ENCODE measurements at places on chromosomes 16 and 17. TPM values are rescaled to one million over a fixed set of nuclear protein-coding genes. Genes with fewer than 3 reads are reported as not detected.

Gene RNF222
- not detected for total RNA-seq

Gene MYH13
- total RNA-seq = not detected

Gene BMERB1
- 6.2 TPM for total RNA-seq

Gene KRT23
- total RNA-seq = 1.2 TPM

Gene OR1F1
- not detected for total RNA-seq

DNA sequence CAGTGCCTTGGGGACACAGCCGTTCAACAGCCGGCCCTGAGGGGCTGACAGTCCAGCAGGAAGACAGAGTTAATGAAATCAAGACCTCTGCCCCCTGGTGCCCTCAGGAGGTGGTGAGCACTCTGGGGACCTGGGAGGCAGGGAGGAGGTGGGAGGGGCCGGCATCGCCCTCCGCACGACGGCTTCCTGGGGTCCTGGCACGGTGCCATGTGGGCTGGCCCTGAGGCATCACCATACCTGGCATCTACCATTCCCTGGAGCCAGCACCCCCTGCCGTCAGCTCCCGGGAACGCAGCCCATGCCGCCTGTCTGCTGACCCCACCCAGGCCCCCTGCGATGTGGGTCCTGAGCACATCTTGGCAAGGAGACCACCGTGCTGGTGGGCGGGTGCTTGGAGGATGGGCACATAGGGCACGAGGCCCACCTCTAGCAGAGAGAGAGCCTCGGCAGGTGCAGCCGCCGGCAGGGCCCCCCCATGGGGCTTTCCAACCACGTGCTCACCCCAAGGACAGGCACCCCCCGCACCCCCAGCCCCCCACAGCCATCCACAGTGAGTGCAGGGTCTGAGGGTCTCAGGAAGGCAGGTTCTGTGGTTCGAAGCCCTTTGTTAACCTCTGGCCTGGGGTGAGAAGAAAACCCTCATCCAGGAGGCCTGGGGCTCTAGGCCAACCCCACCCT lies 52.5 kb downstream of the ZFPM1 start:
- DNase-seq = peak; percentile 94

GRCh38 chr17:67456103-67456502 lies 79.0 kb downstream of the PITPNC1 start:
- no peak for DNase-seq

DNA sequence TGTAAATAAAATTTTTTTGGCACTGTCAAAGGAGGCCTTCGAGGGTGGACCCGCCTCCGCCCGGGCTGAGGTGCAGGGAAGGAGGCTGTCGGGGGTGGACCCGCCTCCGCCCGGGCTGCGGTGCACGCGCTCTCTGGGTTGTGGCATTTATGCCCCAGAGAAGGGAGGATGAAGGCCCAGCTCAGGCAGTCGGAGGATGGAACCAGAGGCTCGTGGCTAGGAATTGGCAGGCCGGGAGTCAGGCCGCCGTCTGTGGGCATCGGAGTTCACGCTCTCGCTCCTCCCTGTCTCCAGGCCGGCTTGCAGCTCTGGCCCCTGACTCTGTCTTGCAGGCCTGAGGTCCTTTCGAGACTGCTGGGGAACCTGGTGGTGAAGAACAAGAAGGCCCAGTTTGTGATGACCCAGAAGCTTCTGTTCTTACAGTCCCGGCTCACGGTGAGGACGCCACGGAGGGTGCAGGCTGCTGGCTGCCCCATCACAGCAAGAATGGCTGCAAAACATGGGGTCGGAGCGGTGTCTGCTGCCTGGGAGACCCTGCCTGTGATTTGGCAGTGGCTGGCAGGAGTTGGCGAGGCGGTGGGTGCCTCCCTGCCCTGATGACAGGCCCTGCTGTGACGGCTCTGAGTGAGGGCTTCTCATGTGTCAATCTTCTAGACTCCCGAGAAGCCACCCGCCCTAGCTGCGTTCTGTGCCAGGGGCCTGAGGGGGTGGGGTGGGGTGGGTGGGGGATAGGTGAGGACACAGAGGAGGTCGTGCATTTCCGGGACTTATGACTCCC lies 5.9 kb downstream of the TELO2 start:
- no peak for DNase-seq

DNA sequence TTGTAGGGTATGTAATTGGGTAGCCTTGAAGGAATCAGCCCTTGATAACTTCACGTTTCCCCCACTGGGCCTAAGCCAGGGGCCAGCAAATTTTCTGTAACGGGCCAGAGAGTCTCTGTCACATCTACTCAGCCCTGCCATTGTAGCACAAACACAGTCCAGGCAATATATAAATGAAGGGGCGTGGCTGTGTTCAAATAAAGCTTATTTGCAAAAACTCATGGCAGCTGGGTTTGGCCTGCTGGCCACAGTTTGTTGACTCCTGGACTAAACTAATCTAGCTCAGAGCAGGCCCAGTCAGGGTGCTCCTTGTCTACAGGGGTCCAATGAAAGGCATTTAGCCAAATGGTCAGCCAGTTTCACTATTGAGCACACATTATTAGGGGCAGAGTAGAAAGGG lies 141.6 kb downstream of the CCDC182 start:
- DNase-seq = peak; percentile 43

GRCh38 chr16:68884401-68884800 lies 41.1 kb downstream of the TANGO6 start:
- DNase-seq = no peak

- peak; percentile 98 for DNase-seq
Observed at GRCh38 chr17:50638966-50639713, 4.5 kb downstream of the ABCC3 start.

DNA sequence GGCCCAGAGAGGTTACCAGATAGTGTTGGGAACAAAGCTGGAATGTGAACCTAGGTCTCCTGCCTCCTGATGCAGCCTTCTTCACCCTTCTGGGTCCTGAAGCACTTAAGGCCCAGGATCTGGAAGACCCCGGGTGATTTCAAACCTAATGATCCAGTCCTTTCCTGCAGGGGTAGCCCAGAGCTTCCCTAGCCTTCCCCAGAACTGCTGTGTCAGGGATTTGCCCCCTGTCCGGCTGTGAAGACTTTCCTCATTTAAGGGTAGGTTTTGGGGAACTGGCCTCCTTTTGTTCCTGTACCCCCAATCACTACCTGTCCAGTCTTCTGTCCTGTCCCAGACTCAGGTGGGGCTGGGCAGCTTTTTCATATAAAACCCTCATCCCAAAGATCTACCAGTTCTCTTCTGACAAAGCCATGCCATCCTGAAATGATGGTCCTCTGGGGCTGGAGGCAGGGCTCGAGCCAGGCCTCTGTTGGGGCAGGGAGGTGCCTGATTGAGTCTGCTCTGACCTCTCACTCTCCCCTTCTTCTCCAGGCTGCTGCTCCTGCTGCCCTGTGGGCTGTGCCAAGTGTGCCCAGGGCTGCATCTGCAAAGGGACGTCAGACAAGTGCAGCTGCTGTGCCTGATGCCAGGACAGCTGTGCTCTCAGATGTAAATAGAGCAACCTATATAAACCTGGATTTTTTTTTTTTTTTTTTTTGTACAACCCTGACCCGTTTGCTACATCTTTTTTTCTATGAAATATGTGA lies 1.3 kb downstream of the MT1X start:
- no peak for DNase-seq

- no peak for DNase-seq
Observed at GRCh38 chr17:38879878-38880665, 10.2 kb downstream of the LASP1 start.

DNA sequence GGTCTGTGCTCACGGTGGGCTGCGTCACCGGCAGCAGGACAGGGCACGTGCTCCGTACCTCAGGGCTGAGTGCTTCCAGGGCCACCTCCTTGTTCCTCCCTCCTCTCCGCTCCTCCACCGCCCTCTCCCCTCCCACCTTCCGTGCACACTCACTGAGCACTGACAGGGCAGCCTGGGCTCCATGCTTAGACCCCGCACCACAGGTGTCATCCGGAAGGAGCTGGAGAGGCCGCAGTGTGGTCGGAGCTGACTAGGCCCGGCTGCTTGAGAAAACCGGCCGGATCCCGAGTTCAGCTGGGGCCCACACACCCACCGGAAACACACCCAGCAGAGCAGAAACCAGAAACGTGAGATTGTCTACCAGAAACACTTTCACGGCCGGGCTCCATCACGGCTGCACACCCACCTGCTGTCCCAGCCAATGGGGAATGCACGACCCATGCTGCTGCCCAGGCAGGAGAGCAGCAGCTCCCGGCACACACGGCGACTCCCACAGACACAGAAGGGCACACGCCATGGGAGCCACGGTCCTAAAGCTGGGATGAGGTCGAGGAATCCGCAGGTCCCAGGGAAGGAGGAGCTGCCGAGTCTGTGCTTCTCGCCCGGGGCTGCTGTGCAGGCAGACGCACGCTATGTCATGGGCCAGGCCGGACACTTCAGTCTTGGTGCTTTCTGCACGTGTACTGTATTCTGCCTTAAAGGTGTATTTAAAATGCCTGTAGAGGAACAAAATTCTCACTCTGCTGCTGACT lies 55.0 kb upstream of the ZNF469 start:
- DNase-seq = no peak

DNA sequence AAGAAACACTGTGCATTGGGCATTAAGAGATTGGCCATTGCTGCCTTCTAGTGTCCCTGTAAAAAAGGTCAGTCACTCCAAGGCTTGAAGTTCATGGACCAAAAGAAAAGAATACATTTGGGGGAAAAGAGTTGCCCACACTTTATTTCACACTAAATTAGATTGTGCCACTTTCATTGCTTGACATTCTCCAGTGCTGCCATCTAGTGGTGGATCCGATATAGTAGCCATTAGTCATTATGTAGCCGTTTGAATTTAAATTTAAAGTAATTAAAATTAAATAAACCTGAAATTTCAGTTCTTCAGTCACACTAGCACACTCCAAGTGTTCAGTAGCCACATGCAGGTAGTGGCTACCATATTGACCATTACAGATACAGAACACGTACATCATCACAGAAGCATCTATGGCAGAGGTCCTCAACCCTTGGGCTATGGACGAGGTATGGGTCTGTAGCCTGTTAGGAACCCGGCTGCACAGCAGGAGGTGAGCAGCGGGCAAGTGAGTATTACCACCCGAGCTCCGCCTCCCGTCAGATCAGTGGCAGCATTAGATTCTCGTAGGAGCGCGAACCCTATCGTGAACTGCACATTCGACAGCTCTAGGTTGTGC lies 21.9 kb upstream of the CDH5 start:
- DNase-seq = peak; percentile 45

DNA sequence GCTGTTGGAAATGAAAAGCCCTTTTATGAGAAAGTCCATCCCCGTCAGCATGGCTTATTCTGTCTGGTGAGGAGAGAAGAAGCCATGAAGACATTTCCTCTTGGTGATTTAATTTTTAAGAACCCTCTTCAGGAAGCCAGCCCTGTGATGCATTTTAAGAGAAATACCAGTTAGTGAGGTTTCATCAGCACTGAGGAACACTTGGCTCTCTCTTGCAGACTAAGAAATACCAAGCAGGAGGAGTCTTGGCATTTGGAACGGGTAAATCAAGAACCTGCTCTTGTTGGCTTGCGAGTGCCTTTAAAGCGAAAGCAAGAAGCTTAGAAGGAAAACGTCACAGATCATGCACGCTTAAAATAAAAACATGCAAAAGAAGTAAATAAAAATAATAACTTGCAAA lies 17.5 kb downstream of the RAB11FIP3 start:
- no peak for DNase-seq

GRCh38 chr16:50276326-50276640 lies 9.9 kb downstream of the ADCY7 start:
- no peak for DNase-seq

Measured in colonic mucosa (tissue), 4 donors.